CD4-positive, alpha-beta memory T cell (primary cell): ENCODE measurements at places on chromosomes 7 and 10.

DNA sequence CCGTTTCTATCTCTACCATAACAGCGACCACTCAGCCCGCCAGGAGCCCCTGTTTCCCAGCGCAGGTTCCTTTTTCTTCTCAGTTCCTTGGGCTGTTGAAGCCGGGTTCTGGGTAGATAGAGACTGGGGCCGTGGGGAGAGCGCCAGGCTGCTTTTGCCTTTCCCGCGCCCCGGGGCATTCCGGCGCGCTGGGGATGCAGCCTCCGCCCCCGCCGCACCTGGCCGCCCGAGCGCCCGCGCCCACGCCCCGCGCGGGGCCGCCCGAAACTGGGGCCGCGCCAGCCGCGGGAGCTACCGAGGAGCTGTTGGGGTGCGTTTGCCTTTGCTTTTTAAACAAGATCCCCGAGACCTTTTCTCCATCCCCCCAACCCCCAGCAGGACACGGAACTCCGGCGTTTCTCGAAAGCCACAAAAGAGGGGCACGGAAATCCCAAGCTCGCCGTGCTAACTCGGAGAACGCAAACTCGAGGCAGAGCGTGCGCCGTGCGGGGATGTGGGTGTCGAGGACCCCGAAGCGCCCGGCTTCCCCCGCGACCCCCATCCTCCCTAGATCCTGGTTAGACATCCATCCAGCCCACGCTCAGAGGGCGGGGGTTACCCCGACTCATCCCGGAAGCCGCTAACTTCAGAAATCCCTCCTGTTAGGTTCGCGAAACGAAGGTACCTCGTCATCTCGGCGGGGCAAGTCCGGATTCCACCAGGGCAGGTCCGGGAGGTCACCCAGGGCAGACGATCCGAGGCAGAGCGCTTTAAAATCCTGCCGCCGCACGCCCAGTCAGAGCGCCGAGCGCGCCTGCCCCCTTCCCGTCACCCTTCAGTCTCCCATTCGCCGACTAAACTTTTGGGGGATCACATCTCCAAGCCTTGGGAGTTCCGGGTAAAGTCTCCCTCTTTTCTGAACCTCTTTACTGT, 1.0 kb downstream of the GRM8 start:
- DNase-seq: peak; percentile 2

DNA sequence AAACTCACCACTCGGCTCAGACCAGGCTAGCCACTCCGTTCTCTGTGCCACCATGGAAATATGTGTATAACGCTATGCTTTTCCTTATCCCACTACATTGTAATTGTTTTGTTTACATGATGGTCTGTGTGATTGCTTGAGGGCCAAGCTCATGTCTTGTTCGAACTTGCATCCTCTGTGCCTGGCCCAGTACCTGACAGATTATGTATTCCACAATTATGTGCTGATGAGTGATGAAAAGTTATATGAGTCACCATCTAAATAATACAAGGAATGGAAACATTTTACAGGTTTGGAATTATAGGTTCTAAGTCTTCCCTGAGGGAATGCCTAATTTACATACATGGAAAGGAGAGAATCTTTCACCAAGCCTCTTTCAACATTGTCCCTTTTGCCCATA, 137.4 kb downstream of the C7orf25 start:
- no peak for DNase-seq

GRCh38 chr7:127154101-127154500, 98.6 kb downstream of the GRM8 start:
- DNase-seq: no peak

DNA sequence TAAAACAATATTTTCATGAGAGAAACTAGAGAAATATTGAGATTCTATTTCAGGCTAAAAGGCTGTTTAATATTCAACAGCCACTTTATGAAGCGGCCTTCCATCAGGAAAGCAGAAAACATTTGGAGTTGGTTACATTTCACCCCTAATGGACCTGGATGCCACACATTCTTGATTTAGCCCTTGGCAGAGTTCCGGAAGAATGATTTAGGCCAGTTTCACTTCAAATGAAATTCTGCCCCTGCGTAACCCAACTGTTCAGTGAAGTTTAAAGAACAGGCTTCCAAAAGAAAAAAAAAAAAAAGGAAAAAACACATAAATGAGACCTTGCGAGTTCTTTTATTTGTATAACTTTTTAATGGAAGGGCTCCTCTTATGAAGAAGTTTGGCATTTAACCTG, 239.2 kb upstream of the AKR1E2 start:
- DNase-seq: no peak

DNA sequence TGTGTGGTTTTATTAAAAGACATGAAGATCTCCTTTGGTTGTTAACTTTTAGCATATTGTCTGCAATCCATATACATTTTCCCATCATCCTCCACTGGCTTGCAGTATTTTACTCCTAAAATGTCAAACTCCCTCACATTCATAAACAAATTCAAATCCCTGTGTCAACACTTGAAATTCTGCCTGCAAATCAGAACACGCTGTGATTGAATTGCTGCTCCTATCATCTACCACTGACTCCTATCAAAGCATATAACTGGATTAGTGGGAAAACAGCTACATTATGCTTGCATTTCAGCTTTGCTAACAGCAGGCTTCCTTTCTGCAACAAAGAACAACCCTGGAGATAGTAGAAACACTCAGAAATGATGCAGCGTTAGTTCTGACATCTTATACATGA, 281.8 kb upstream of the HGF start:
- DNase-seq: no peak

DNA sequence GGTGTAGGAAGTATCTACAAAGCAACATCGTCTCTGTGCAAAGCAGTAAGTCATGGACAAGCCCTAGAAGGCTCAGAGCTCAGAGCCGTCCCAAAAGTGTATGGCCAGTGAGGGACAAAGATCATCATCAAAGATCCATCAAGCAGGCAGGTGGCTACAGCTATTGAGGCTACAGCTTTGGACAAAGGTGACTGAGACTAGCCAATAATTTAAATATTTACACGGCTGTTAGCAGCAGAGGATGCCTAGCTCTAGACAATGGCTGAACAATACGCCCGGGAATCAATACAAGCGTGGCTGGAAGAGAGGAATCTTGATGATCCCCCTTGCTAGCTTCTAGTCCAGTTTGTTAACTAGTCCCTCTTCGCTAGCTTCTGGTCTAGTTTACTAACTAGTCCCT, 17.9 kb downstream of the NMT2 start:
- no peak for DNase-seq
